Left ventricle myocardium inferior (tissue), 1 donor: ENCODE measurements at places on chromosomes 11 and 22. TPM values are rescaled to one million over a fixed set of nuclear protein-coding genes. Genes with fewer than 3 reads are reported as not detected.

- no peak for DNase-seq
Observed at GRCh38 chr11:31433851-31434250, 64.2 kb downstream of the DNAJC24 start.

DNA sequence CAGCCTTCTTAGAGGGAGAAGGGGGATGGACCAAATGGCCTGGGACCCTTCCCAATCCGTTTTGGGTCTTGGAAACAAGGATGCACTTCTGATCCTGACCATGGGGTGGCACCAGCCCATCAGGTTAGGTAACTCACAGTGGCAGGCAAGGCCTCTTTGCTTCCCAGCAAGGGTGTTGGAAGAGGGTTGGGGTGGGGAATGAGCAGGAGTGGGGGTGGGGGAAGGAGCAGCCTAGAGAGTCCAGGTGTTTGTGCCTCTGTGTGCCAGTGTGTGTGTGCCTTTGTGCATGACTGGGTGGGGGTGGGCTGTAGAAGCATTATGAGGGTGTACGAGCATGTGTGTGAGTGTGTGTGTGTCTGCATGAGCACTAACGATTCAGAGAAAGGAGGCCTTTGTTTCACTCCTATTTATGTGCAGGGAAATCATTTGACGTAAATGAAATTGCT is 213.1 kb downstream of the INSC start:
- peak; percentile 33 for DNase-seq

- no peak for DNase-seq
Observed at GRCh38 chr11:26063915-26064314, 268.0 kb upstream of the ANO3 start.

GRCh38 chr11:69195824-69196782 is 40.4 kb downstream of the SMIM38 start:
- no peak for DNase-seq

DNA sequence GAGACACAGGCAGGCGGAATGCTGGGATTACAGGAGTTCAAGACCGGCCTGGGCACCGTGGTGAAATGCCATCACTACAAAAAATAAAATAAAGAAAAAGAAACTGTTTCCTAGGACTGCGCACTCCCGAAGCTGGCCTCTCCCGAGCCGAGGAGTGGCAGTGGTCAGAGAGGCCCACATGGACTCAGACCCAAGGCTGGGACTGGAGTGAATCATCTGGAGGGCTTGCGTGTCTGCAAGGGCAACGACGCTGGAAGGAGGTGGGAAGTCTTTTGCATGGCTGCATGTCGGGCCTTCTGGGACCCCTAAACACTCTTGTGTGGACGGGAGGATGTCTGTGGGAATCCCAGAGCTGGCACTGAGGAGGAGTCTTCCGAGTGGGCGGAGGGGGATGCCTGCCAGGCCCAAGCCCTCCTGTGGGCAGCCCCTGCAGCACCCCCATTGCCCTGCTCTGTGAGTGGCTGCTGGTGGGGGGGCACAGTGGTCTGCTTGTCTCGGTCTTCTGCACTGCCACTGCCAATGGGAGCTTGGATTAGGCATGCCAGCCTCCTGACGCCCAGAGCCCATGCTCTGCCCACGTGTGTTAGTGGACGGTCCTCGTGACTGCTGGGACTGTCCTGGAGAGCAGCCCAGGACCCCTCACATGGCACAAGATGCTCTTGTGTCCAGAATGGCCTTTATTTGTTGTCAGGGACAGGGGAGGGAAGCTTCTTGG is 1.8 kb upstream of the AP2A2 start:
- no peak for DNase-seq

KCNK4 gene
- not detected for total RNA-seq

SLC15A3 gene
- total RNA-seq, result 15.4 TPM

GRCh38 chr22:27985323-27986275 is 66.5 kb upstream of the PITPNB start:
- DNase-seq, result no peak

DNA sequence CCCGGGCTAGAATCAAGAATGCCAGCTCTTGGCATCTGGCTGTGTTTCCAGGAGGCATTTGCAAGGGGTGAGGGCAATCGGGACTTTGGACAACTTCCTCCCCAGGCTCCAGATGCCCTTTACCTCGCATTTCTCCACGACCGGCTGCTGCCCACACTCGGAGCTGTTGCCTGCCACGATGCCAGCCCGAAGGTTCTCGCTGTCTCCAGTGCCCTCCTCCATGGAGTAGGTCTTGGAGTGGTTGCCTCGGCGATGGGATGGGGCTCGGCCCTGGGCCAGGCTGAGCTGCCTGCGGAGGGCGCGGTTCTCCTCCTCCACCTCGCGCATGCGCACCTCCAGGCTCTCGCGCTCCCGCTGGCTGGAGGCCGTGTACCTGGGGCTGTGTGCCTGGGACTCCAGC is 270.0 kb downstream of the LARGE1 start:
- DNase-seq, result no peak

GRCh38 chr11:117817368-117818040 is 7.0 kb downstream of the FXYD2 start:
- peak; percentile 82 for DNase-seq

DNA sequence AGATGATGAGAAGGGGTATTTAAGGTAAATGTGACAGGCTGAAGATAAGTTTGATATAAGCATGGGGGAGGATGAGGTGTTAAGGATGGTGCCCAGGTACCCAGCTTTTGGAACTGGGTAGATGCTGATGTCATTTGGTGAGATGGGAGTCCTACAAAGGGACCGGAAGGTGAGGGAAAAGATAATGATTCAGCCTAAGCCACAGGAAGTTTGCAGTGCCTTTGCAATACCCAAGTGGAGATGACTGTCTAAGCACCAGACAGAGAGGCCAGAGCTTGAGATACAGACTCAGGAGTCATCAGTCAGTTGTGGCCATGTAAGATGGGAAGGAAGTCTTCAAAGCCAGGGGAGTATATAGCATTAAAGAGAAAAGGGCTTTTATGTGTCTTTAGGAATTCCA is 30.0 kb upstream of the SMCO4 start:
- no peak for DNase-seq

SMTNL1 gene
- not detected for total RNA-seq

DNA sequence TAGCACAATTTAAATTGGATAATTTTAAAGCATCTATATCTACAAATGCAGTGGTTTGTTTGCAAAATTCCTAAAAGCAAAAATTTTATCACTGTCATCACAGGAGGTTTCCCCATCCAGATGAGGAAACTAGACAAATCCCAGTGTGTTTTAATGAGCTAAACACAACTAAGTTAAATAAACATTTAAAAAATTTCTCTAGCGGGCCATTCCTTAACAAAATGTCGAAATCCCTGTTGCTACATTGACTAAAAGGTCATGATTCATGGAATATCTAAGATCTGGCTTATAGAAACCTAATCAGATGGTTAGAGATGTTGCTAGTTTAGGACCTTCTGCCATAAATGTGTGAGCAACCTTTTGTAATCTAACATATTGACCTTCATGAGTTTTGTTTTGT is 107.3 kb upstream of the BDNF start:
- DNase-seq, result no peak

GRCh38 chr22:28183078-28183860 is 264.2 kb upstream of the PITPNB start:
- DNase-seq, result no peak

- DNase-seq, result no peak
Observed at GRCh38 chr11:113725407-113725806, 19.3 kb upstream of the TMPRSS5 start.

TREH gene
- not detected for total RNA-seq

APOBEC3H gene
- total RNA-seq, result 0.41 TPM

DNA sequence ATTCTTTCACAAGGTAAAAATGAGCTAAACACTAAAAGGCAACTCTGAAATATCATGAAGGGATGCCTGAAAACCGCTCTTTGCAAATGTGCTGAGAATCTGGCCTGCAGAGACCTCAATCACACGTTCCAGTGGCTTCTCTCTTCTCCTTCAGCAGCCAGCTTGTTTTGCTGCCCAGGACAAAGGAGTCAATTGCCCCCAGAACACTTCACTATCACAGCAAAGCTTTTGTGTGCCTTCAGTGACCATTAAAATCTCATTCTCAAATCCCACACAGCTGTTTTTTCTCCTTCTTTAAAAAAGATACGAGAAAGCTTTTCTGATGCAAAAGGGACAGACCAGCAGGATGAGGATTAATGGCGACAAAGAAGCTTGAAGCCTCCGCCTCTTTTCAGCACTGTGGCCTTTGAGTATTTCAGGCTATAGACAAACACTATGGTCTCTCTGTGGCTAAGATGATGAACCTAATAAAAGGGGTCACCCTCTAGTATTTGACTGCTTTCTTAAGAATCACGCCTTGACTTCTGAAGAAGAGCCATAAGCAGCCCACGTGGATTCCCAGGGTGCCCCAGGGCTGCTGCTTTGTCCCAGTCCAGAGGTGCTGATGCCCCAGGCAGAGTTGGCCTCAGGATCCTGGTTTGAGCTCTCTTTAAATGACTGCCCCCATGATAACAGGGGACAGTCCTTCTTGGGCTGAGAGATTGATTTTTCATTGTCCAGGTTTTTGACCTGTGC is 33.4 kb upstream of the NRIP3 start:
- no peak for DNase-seq

VWCE gene
- 0.77 TPM for total RNA-seq

- no peak for DNase-seq
Observed at GRCh38 chr11:46972821-46973220, 36.3 kb downstream of the CSTPP1 start.

GLYAT gene
- not detected for total RNA-seq

DNA sequence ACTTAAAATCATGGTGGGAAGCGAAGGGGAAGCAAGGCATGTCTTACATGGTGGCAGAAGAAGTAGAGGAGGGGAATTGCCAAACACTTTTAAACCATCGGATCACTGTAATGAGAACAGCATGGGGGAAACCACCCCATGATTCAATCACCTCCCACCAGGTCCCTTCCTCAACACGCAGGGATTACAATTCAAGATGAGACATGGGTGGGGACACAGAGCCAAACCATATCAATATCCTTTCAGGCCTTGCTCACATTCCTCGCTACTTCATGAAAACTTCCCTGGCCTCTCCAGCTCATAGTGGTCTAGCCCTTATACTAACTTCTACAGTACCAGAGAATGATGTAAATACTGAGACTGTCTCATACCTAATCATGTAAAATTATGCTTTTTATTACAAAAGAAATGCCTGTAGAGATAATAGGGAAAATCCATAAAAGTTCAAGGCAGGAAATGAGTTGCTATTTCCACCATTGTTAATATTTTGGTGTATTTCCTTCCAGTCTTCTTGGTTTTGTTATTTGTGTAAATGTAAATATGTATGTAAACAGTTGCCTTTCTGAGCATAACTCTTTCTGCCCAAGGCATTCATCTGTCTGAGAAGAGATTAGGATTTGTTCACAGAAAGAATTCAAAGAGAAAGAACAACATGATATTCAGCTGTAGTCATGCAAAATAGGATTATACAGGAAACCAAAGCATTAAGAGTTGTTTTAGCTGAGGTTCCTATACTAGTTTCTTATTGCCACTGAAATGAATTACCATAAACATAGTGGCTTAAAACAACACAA is 104.3 kb upstream of the LDLRAD3 start:
- DNase-seq, result no peak

MMP27 gene
- total RNA-seq, result not detected

TEAD1 gene
- total RNA-seq, result 121 TPM

- no peak for DNase-seq
Observed at GRCh38 chr22:38097557-38098409, 12.7 kb downstream of the BAIAP2L2 start.

DBX1 gene
- not detected for total RNA-seq

GRCh38 chr11:103315248-103315647 is 206.0 kb downstream of the DYNC2H1 start:
- DNase-seq, result no peak

DNA sequence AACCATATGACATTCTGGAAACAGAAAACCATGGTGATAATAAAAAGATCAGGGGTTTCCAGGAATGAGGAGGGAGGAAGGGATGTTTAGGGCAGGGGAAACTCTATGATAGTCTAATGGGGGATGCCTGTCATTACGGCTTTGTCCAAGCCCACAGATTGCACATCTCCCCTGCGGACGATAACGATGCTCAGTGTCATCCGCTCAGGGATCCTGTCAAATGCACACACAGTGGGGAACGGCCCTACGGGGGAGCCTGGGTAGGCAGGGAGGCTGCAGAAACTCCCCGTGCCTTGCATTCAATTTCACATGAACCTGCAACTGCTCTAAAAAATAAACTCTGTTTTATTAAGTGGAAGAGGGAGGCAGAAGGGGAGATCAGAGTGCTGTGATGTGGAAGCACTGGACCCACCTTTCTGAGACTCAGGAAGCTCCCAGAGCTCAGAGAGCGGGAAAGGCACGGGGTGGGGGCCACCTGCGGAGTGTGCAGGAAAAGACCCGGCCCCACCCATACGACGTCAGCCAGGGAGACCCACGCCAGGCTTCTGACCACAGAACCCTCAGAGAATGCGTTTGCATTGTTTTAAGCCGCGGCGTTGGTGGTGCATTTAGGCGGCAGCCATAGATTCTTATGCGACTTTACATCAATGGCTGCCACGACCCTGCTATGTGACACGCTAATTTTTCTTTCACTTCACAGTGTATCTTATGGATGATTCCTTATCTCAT is 543.5 kb downstream of the BRD1 start:
- DNase-seq, result no peak

APLNR gene
- total RNA-seq, result 8.5 TPM

- DNase-seq, result no peak
Observed at GRCh38 chr11:73164803-73165540, 22.9 kb upstream of the FCHSD2 start.

FOLR1 gene
- 0.49 TPM for total RNA-seq

DNA sequence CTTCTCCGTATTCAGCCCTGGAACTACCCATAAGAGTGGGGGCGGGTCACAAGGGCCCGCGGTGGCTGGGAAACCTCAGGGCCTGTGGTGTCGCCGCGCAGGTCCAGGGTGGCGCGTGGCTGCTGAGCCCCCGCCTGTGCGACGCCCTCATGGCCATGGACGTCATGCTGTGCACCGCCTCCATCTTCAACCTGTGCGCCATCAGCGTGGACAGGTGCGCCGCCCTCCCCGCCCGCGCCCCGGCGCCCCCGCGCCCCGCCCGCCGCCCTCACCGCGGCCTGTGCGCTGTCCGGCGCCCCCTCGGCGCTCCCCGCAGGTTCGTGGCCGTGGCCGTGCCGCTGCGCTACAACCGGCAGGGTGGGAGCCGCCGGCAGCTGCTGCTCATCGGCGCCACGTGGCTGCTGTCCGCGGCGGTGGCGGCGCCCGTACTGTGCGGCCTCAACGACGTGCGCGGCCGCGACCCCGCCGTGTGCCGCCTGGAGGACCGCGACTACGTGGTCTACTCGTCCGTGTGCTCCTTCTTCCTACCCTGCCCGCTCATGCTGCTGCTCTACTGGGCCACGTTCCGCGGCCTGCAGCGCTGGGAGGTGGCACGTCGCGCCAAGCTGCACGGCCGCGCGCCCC is 2.4 kb downstream of the DRD4 start:
- DNase-seq, result no peak

SHISAL1 gene
- total RNA-seq, result 1.3 TPM

KRTAP5-11 gene
- total RNA-seq, result not detected

ZNF214 gene
- 0.96 TPM for total RNA-seq

KRTAP5-8 gene
- not detected for total RNA-seq

DNA sequence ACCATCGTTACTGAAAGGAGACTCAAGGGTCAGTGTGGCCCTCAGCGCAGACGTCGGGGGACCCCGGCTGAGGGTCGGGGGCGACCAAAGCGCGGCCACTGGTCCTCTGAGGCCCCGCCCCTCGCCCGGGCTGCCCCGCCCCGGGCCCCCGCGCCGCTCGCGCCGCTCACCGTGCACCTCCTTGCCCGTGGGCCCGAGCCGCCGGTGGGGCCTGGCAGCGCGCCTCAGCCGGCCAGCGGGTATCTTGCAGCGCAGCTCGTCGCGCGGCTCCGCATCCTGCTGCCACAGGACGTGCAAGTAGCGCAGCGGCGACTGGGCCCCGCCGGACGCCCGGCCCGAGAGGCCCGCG is 419 bp downstream of the ANKRD54 start:
- DNase-seq, result peak; percentile 47

CASP4 gene
- total RNA-seq, result 13.9 TPM

- DNase-seq, result no peak
Observed at GRCh38 chr11:112630496-112630895, 330.7 kb upstream of the NCAM1 start.
